Activated T-helper 17 cell treated with anti-CD3 and anti-CD28 coated beads, Interleukin-2, amount 50 U/mL, for 72 hours (primary cell): ENCODE measurements at places on chromosomes 7 and 10. TPM values are rescaled to one million over a fixed set of nuclear protein-coding genes. Genes with fewer than 3 reads are reported as not detected.

DNA sequence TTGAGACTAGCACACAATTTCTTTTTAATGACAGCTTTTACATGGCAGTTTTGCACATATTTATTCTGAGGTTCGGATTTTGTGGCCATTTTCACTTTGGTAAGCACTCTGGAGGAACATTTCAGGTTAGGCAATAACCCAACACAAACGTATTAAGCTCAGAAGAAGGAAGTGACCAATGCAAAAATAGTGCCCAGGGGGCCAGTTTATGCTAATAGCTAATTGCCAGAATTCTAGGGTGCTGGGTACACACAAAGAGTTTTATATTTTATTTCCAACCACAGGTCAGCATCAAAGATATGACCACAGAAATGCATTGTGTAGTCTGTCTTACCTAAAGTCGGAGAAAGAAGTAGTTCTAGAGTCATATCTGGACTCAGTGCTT is 8.4 kb upstream of the AGR2 start:
- no peak for ATAC-seq

DNA sequence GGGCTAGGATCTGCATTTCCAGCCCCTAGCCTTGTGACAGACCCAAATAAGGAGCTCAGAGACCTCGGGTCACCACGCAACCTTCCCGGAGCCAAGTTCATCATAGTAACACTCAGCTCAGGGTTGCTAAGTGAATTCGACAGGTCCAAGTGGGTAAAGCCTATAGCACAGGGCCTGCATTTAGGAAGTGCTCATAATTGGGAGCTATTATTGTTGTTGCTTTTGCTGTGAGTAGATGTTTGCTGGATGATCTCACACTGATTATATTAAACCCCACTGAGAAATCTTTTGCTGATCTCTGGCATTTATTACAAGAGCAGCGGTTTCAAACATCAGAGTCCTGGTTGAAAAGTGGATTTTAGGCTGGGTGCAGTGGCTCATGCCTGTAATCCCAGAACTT is 20.3 kb upstream of the SAR1A start:
- no peak for ATAC-seq

DNA sequence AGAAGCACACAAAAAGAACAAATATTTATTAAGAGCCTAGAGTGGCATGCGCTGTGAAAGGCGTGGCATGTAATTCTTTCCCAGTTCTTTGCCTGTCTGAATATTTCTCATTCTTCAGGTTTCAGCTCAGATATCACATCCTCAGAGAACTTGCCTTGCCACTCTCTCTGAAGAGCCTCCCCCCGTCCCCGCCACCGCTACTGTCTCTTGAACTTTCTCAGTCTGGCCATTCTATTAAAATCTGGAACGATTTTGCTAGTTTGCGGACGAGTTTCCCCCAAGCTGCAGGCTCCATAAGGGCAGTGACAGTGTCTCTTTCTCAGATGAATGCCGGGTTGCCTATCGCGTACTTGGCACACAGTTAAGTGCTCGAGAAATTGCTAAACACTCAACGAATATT is 787 bp upstream of the PLEKHA1 start:
- no peak for ATAC-seq

GRCh38 chr7:127486654-127487053 is 94.1 kb upstream of the ZNF800 start:
- peak; percentile 72 for ATAC-seq

GRCh38 chr7:135330088-135330487 is 96.5 kb downstream of the STRA8 start:
- peak; percentile 25 for ATAC-seq

Gene FGFR2
- not detected for total RNA-seq

Gene ZRANB1
- total RNA-seq, result 8.7 TPM

Gene SEMA4G
- total RNA-seq, result 3.8 TPM

Gene KLF14
- total RNA-seq, result not detected

Gene INMT
- total RNA-seq, result not detected
